ENCODE measurements at places on chromosomes 2 and 18. TPM values are rescaled to one million over a fixed set of nuclear protein-coding genes. Genes with fewer than 3 reads are reported as not detected.

DNA sequence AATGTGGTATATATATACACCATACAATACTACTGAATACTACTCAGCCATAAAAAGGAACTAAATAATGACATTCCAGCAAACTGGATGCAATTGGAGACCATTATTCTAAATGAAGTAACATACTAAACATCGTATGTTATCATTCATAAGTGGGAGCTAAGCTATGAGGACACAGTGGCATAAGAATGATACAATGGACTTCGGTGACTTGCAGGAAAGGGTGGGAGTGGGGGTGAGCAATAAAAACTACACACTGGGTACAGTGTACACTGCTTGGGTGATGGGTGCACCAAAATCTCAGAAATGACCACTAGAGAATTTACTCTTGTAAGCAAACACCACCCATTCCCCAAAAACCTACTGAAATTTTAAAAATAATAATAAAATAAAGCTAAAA lies 87.9 kb downstream of the RAB31 start:
- no peak for DNase-seq

The PRSS56 gene
- not detected for total RNA-seq

The SLC4A3 gene
- total RNA-seq: 12.2 TPM

- DNase-seq: no peak
These were observed 340.3 kb downstream of the PLCL1 start for GRCh38 chr2:198144660-198145059.

DNA sequence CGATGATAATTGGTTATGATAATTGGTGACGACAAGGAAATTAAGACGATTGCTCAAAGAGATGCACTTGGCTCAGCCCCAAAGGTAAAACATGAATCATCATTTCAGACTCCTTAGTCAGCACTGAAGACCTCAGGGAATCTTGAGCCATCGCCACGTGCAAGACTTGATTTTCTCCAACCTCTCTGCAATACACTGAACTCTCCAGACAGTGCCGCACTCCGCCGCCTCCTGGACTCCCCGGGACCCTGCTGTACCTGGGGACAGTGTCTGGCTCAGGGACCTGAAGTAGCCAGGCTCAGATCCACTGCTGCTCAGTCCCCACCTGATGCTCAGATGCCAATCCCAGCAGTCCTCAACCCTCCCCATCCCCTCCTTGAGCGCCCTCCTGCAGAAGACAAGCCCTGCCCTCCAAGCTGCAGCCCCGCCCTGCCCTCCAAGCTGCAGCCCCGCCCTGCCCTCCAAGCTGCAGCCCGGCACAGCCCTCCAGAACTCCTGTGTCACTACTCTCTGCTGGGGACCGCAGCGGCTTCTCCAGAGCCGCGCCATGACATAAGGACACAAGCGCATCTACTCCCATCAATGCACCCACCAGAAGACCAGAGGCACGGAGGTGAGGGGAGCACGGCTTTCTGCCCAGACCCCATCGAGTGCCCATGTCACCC lies 1.1 kb downstream of the TMEM18 start:
- peak; percentile 77 for DNase-seq

- no peak for DNase-seq
These were observed 37.1 kb upstream of the SLC1A4 start for GRCh38 chr2:64952096-64952495.
